ENCODE measurements at places on chromosomes 12 and 14. TPM values are rescaled to one million over a fixed set of nuclear protein-coding genes. Genes with fewer than 3 reads are reported as not detected.

The SP1 gene
- total RNA-seq = 36.5 TPM

The M6PR gene
- 118 TPM for total RNA-seq

The P2RX2 gene
- not detected for total RNA-seq

- no peak overlapping the region for H3K4me3 ChIP-seq
- no peak overlapping the region for H3K27ac ChIP-seq
- H3K36me3 ChIP-seq = peaks cover 6% of the 10 kb centered on the region
- H3K4me1 ChIP-seq = peaks cover 8% of the 10 kb centered on the region
These were observed 240.6 kb downstream of the CPNE8 start for GRCh38 chr12:38664661-38665269.

The GABARAPL1 gene
- total RNA-seq = 50.8 TPM

The ANKRD33 gene
- total RNA-seq = not detected

- H3K36me3 ChIP-seq = no peaks in the 10 kb centered on the region
- H3K27ac ChIP-seq = no peak overlapping the region
- H3K4me3 ChIP-seq = no peak overlapping the region
- H3K27me3 ChIP-seq = no peaks in the 10 kb centered on the region
- H3K4me1 ChIP-seq = no peaks in the 10 kb centered on the region
These were observed 45.7 kb downstream of the EIF2S3B start for GRCh38 chr12:10551375-10551774.

DNA sequence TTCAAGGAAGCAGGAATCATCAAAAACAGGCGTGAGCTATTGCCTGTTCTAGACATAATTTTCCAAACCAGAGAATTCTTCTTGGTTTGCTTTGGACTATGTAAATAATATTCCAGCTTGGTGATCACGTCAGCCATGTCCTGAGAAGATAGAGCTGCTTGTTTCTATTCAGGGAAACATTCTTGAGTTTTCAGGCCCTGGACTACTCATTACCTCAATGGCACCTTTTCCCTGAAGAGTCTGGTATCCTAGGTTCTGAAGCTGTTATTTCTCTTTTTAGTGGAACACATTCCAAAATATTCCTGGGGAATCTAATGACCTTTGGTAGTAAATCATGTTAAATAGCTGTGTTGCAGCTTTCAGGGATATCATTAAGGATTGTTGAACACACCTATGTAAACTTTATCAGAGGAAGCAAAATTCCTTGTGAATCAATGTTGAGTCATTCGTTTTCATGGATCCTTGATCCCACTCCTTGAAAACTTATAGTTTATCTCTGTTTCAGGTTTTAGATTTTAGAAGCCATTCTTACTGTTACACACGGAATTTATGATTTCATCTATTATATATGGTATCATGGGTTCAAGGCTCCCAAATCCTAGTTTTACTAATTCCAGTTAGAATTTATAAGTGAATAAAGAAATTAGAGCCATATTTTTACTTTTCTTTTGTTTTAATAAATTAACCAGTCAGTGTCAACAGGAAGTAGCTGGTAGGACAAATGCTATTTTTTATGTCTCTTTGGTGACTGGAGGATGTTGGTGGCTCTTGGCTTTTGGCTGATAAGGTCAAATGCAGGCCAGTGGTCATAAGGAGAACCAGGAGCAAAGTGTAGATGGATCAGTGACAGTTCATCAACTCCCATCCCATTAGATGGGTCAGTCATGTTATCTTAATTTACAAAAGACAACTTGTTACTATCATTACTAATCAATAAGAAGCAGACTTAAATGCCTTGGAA is 380.1 kb downstream of the ZFP36L1 start:
- H3K27me3 ChIP-seq = no peaks in the 10 kb centered on the region
- no peak for DNase-seq
- no peaks in the 10 kb centered on the region for H3K36me3 ChIP-seq

GRCh38 chr12:45918818-45919217 is 71.6 kb downstream of the SCAF11 start:
- H3K36me3 ChIP-seq = peaks cover 11% of the 10 kb centered on the region
- DNase-seq = no peak
- no peaks in the 10 kb centered on the region for H3K27me3 ChIP-seq
- no peak overlapping the region for H3K27ac ChIP-seq

The PTPRB gene
- 9.0 TPM for total RNA-seq

The RNF212B gene
- 0.17 TPM for total RNA-seq

The CCDC85C gene
- total RNA-seq = 7.1 TPM

The RPS6KL1 gene
- 5.9 TPM for total RNA-seq

GRCh38 chr14:20799456-20799891 is 3.2 kb downstream of the RNASE1 start:
- H3K4me1 ChIP-seq = peaks cover 3% of the 10 kb centered on the region
- no peak overlapping the region for H3K4me3 ChIP-seq
- H3K27ac ChIP-seq = no peak overlapping the region
- DNase-seq = no peak

DNA sequence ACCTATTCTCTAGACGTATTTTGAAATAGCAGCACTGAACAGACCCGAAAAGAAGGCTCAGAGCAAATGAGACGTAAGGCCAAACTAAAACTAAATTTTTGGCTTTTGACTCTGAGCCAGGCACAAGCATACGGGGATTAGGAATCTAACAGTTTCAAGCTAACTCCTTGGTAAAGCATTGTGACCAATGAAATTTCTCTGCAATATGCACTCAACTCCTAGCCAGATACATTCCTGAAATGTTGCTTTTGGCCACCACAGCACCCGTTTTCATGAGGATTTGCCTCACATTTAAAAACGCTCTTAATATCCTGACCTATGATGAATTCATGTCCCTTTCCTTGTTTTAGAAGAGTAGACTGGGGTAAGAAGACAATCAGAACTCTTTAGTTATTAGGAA is 53.1 kb upstream of the NPFF start:
- no peak overlapping the region for H3K4me3 ChIP-seq
- H3K27ac ChIP-seq = no peak overlapping the region
- DNase-seq = no peak
- no peaks in the 10 kb centered on the region for H3K36me3 ChIP-seq
- no peaks in the 10 kb centered on the region for H3K27me3 ChIP-seq

DNA sequence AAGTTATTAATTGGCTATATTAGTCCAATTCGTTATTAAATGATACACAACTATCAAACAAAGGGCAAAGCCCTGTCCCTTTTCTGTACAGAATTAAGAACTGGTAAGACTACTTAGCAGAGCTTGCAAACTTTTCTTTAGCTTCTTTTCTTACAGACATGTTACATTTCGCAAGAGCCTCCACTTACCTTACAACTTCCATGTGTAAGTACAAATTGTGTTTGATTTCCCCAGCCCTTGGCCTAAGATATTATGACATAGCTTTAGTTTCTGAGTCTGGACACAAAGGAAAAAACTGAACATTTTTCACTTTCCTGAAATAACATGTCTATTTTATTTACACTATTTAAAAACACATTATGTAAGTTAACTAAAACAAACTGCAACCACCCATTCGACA is 1.7 kb downstream of the ATF7 start:
- peaks cover 3% of the 10 kb centered on the region for H3K4me1 ChIP-seq
- peak overlapping the region; percentile 94 for H3K27ac ChIP-seq
- H3K27me3 ChIP-seq = no peaks in the 10 kb centered on the region
- peak overlapping the region; percentile 90 for H3K4me3 ChIP-seq
- DNase-seq = no peak
- H3K36me3 ChIP-seq = no peaks in the 10 kb centered on the region

The SMIM41 gene
- not detected for total RNA-seq
